Activated gamma-delta T cell treated with anti-CD3 and anti-CD28 coated beads, Interleukin-2, amount 50 U/mL, for 16 hours (primary cell): ENCODE measurements at places on chromosomes 12 and 14.

DNA sequence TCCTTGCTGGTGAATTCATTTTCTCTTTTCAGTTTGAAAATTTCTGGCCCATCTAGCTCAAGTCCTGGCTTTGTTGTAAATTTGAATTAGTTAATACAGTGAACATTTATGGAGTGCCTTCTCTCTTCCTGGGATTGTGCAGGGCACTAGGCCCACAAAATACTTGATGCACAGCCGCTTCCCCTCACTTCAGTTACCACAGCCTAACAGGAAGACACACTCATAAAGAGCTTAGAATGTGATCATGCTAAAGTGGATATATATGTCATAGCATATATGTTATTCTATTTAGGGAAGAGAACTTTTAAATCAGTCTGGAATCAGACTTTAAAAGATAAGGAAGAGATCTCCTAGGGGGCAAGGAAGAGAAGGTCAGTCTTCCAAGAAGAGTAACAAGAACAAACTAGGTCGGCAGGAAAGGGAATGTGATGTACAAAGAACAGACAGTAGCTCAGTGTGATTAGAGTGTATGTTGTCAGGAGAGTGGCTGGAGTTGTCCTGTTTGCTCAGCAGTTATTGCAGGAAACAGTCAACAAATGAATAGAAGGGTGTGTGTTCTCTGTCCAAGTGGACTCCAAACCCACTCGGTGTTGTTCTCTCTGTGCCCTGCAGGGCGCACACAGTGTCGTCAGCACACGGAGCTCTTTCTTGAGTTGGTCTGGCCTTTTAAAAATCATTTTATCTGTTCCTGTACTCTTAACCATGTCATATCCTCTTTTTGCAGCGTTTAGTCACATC, 74.4 kb downstream of the DAAM1 start:
- DNase-seq: no peak

- DNase-seq: no peak
Measured at GRCh38 chr14:51978681-51979085, 10.7 kb upstream of the RTRAF start.

GRCh38 chr14:53536446-53536845, 383.3 kb upstream of the DDHD1 start:
- no peak for DNase-seq

GRCh38 chr12:46131732-46132469, 136.9 kb downstream of the SLC38A1 start:
- no peak for DNase-seq

DNA sequence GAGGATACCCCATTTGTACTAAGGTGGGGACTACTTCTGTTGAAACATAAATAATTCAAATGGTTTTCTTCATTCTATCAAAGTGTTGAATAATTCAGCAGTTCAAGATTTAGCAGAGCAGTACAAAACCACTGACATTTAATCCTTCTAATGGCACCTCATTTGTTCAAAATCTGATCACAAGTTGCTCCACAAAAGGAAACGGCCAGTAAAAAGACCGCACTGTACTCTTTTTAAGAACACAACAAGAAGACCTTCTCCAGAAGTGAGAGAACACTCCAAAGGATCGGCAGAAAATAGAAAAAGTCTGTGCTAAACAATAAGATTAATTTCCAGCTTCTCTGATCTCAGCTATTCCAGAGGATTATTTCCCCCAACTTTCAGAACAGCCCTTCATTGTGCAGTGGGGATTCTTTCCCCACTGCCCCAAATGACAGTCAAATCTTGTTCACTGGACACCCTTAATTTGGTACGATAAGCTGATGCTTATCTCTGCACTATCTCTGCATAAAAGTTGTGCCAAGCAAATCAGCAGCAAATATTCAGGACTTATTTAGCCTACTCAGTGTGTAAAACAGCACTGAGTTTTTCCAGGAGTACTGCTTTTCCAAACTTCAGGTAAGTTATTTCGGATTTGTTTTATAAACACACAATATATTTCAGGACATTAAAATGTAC, 5.2 kb downstream of the MPHOSPH9 start:
- no peak for DNase-seq

DNA sequence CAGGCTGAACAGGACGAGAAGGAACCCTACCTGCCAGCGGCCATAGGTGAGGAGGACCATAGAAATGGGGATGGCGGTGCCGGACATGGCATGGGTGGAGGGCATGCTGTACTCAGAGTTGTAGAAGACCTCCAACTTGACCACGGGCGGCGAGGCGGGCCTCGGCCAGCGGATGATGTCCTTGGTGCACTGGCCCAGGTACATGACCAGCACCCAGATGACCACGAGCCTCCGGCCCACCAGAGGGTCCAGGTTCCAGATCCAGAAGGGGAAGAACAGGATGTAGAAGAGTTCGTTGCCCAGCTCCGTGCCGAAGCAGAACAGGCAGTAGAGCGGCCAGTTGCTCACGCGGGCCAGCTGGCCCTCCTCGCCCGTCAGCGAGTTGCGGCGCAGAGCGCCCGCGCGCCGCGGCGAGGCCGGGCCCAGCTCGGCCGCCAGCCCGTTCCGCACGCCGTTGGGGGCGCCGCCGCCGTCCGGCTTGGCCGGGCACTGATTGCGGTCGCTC, 582 bp downstream of the SGPP1 start:
- no peak for DNase-seq

- no peak for DNase-seq
Measured at GRCh38 chr12:112823582-112824149, 32.1 kb downstream of the RPH3A start.

DNA sequence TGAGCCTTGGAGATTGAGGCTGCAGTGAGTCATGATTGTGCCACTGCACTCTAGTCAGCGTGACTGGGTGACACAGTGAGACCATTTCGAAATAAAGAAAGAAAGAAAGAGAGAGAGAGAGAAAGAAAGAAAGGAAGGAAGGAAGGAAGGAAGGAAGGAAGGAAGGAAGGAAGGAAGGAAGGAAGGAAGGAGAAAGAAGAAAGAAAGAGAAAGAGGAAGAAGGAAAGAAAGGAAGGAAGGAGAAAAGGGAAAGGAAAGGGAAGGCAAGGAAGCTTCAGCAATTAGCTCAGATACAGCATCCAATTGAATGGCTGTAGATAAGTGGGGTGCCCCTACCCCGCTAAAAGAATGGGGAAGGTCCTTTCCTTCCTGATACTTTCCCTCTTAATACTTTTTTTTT, 9.5 kb upstream of the NAA30 start:
- no peak for DNase-seq

DNA sequence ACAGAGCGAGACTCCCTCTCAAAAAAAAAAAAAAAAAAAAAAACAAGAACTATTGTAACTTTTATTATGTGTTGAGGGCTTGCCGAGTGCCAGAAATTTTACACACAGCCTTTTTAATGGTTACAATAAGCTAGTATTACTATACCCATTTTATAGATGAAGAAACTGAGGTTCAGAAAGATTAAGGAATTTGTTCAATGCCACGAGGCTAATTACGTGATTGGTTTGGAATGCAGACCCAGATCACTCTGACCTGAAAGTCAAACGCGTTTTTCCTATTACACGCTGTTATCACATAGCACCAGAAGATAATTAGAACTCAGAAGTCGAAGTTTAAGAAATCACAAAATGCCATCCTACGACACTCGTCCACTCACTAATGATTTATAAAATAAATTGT, 48.9 kb upstream of the RAP1B start:
- no peak for DNase-seq

DNA sequence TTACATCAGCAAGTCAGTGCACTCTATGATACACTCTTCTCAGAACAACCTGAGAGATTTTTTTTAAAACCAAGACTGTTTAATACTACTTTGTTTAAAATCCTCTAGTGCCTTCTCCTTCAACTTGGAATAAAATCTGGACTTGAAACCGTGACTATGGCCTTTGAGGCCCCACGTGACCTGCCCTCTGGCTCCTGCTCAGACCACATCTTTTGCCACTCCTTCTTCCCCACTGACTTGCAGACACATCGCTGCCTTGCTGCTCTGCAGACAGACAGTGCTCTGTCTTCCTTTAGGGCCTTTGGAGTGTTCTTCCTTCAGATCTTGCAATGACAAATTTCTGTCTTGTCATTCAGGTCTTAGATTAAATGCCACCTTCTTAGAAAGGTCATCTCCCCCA, 48.5 kb downstream of the TTC8 start:
- DNase-seq: no peak

- peak; percentile 6 for DNase-seq
Measured at GRCh38 chr12:3728686-3729085, 24.2 kb downstream of the CRACR2A start.

DNA sequence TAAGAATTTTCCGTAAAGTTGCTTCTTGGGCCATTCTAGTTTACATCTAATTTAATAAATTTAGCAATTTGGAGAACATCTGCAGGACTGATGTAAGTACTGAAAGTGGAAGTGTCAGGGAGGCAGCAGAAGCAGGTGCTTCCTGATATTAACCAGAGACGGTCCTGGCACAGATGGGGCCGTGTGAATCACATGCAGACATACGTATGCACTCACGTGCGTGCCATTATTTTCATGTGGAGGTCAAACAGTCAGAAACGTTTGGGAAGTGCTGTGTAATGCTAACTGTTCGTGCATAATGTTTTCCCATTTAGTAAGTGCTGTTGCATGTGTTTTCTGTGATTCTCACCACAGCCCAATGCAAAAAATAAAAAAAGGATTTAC, 87.8 kb upstream of the DYNC1H1 start:
- DNase-seq: peak; percentile 38

GRCh38 chr12:34350092-34351041, 328.1 kb downstream of the ALG10 start:
- no peak for DNase-seq

DNA sequence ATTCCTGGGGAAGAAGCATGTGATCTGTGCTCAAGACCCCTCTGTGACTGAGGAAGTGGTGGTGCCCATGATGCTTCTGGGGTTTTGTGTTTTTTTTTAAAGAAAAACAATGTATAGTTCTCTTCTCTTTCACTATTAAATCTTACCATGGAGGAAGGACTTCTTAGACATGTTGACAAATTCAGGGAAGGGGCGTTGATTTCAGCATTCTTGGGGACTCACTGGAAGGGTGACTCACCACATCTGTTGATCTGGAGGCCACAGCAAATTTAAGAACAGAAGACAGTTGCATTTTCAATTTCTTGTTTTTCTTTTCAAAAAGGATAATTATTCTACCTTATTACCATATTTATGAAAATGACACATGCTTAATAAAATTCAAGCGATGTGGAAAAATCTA, 152.9 kb upstream of the RTL1 start:
- DNase-seq: no peak

DNA sequence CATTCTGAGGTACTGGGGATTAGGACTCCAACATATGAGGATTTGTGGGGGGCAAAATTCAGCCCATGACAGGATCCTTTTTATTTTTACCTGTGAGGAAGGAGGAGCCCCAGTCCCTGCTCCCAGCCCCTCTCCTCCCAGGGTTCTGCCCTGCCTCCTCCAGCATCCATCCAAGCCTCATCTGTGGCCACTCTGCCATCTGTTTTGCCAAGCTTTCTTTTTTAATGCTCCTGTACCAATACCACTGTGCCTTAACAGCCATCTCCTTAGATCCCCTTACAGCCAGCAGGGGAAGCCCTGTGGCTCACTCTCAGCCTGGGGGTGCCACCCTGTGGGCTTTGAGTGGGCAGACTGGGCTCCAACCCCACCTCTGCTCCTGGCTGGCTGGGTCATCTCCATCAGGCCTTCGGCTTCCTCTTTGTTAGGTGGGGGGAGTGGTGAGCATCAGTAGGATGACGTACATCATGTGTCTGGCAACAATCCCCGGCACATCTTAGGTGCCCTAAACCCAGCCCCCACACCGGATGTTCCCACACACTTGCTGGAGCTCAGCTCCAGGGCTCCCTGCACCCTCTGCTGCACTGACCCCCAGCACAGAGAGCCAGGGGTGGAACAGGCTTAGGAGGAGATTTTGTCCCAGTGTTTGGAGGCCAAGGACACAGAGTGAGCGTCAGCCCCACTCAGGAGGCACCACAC, 40.2 kb downstream of the CYP46A1 start:
- DNase-seq: no peak

DNA sequence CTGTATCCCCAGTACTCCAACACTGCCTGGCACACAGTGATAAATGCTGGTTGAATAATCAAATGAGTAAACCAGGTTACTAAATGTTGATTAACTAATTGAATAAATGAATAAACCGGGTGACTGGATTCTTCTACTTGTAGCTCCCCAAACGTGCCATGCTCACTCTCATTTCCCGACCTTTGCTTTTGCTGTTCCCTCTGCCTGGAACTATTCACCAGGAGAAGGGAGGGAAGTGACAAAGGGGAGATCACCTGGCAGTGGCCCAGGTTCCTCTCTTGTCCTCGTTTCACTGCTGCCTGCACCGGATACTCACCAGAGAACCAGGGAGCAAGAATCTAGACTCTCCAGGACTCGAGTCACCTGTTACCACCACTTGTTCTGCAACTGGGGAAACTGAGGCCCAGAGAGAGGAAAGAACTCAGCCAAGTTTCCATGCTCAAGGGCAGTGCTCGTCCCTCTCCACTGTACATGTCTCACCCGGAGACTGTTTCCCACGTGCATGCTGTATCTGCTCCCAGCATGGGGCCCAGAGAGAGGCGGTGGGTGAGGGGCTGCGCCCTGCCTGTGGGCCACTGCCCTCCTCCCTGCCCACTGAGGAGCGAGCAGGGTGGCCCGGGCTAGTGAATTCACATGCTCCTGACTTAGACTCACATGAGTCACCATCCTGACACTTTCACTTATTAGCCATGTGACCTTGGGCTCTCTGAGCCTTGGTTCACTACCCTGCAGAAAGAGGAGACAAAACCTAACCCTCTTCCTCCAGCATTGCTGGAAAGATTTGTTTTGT, 17.7 kb upstream of the POP5 start:
- DNase-seq: no peak

DNA sequence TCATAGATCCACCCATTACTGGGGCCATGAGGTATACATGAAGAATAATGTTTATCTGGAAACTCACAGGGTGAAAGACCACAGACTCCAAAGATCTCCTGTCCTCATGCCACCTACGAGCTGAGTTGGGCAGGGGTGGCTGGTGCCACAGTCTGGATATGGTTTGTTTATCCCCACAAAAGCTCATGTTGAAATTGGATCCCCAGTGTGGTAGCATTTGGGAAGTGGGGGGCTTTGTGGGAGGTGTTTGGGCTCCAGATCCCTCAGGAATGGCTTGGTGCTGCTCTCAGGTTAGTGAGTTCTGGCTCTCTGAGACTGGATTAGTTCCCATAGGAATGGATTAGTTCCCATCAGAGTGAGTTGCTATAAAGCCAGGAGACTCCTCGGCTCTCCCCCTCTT, 192.3 kb upstream of the FSCB start:
- DNase-seq: no peak

- no peak for DNase-seq
Measured at GRCh38 chr14:84312551-84312950, 1217.4 kb upstream of the FLRT2 start.

- DNase-seq: no peak
Measured at GRCh38 chr12:54025499-54026405, 2.5 kb upstream of the HOXC6 start.

- DNase-seq: no peak
Measured at GRCh38 chr12:19689226-19689625, 249.9 kb downstream of the AEBP2 start.
